ENCODE measurements at places on chromosomes 1 and 21.

DNA sequence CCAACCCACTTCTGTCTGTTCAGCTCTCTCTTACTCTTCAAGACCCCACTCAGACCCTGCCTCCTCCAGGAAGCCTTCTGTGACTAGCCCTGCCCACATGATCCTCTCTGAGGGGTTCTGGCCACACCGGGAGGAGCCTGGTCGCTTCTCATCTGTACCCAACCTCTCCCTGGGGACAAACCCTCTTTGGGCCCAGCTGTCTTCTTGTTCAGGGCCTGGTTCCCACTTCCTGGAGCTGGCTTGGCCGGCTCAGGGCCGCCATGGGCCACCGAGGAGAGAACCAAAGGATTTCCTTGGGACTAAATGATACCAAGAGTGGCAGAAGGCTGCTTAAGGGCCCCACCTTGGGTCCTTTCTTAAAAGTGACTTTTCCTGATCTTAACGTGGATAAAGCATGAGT, 124.7 kb upstream of the ZBTB40 start:
- no peak for DNase-seq

DNA sequence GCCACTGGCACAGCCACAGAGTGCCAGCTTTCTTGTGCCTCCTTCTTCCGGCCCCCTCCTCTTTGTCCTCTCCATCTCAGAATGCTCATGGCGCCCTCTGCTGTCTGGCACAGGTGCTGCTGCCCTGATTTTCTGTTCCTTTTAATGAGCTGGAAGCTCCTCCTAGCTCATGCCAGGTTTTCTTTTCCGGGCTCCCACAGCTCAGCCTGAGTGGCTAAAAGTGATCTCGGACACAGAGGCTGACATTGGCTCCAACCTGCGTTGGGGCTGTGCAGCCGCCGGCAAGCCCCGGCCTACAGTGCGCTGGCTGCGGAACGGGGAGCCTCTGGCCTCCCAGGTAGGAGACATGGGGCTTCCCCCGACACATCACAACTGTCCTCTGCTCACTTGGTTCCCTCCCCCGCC, 18.7 kb downstream of the CNTN2 start:
- no peak for DNase-seq

GRCh38 chr1:48767975-48768510, 8.6 kb downstream of the BEND5 start:
- no peak for DNase-seq

- DNase-seq: no peak
Observed at GRCh38 chr1:182784556-182785171, 4.9 kb upstream of the NPL start.

DNA sequence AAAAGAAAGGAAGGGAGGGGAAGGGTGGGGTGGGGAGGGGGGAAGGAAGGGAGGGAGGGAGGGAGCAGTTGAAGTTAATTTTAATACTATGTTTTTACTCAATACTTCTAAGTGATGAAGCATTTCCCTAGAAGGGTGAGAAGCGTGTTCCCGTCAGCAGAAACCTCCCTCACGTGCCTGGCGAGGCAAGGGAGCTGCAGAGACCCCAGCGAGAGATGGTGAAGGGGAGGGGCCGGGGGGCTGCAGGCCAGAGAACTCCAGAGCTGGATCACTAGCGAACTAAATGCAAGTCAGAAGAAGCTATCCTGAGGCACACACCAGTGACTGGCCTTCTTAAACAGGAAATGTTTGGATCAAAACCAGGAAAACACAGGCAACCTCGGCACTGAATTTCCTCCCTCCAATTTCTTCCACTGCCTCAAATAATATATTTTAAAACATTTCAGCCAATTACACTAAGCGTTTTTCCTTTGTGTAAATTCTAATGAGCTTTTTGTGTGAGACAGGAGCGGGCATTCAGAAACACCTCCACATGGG, 18.0 kb downstream of the WDR4 start:
- no peak for DNase-seq

DNA sequence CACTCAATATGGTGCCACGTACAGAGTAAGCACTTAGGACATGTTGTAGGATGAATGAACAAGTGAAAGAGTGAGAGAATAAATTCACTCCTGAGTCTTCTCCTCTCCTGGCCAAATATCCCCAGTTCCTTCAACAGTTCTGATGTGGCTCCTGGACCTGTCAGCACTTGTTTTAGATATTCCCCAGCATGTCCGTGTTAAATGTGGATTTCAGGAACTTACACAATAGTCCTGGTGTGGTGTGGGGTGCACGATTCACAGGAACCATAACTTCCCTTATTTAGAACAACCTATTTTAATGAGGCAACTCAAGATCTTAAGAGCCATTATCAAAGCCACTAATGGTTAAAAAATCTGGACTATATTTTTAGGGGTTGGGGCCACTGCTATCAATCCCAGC, 39.0 kb upstream of the MYSM1 start:
- no peak for DNase-seq

GRCh38 chr1:168535536-168535935, 8.3 kb downstream of the XCL2 start:
- DNase-seq: peak; percentile 70

- peak; percentile 16 for DNase-seq
Observed at GRCh38 chr1:29805122-29805895, 569.0 kb downstream of the PTPRU start.

DNA sequence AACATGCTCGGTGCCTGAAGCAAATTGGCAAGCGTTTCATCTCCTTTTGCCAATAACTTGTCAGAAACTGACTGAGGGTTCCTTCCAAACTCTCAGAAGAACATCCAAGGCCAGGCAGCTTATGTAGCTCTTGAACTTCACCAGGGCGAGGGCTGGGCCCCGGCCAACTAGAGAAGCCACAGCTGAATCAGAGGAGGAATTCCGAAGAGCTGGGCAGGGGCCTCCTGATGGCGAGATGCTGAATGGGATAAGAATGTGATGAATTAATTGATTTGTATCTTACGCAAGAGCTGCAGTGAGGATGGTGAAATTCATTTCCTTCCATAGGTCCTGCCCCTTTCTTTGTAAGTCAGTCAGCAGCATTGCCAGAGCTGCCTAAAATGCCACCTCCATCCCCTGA, 345.8 kb downstream of the KIF26B start:
- DNase-seq: no peak

- DNase-seq: no peak
Observed at GRCh38 chr1:167248707-167249642, 28.3 kb downstream of the POU2F1 start.

DNA sequence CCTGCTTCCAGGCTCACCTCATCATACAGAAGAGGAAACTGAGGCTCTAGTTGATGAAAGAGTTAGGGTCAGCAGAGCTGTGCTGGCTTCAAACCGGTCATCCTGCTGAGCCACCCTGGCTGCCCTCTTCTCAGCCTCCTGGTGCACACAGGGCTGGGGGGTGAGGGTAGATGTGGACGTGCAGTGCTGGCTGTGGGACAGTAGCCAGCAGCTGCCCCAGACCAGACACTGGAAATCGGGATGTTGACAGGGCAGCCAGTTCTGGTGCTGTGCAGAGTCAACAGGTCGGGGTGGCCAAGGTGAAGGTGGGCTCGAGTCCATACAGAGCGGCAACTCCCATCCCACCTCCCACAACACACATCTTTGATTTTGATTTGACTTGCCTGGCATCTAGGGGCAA, 1.5 kb upstream of the CLCNKA start:
- DNase-seq: no peak

- DNase-seq: no peak
Observed at GRCh38 chr1:56034847-56035481, 544.4 kb downstream of the PLPP3 start.

DNA sequence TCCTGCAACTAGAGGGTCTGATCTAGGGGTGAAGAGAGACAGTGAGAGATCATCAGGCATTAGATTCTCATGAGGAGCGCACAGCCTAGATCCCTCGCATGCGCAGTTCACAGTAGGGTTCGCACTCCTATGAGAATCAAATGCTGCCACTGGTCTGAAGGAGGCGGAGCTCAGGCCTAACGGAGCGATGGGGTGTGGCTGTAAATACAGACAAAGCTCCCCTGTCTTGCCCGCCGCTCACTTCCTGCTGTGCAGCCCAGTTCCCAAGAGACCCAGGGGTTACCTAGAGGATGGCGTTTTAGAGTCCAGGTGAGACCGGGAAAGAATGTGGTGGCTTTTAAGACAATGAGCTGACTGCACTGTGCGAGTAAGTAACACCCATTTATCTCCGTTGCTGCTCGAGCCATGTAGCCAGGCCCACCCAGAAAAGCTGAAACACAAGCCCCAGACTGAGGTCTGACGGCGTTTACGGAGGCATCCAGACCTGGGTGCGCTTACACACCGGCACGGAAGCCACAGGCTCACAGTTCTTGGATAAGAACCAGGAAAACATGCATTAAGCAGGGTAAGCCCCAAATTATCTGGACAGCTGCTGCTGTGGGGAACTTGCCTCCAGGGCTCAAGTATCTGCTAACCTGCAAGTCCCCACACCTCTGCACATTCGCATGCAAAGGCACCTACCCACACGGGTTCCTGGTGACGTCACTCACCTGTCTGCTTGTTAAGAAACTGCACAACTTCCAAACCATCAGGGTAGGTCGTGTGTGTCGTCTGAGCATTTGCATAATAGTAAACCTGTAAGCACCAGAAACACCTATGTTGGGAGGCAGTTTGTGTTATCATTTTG, 12.5 kb downstream of the TCP10L start:
- DNase-seq: no peak

DNA sequence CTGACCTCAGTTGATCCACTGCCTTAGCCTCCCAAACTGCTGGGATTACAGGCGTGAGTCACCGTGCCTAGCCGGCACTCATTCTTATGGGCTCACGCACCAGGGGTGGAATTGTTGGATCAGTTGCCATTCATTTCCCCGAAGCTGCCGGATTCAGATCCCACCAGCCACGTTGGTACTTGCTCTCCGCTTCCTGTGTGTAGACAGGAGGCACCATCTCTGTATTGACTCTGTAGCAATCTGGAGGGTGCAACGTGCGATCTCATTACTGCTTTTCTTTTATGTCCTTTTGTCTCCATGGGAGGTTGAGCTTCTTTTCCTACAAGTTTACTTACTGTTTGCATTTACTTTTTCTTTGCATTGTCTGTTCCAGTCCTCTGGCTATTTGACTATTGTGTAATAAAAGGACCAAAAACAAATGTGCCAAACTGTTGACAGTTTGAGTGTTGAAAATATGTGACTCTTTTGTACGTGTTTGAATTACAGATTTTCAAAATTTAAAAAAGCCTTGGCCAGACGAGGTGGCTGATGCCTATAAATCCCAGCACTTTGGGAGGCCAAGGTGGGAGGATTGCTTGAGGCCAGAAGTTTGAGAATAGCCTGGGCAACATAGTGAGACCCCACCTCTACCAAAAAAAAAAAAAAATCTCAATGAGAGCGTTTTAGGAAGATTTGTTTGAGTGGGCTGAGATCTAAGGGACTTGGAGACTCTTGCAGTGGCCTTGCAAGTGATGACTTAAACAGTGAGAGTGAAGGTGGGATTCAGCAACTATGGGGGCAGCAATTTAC, 39.1 kb downstream of the SPSB1 start:
- DNase-seq: no peak

DNA sequence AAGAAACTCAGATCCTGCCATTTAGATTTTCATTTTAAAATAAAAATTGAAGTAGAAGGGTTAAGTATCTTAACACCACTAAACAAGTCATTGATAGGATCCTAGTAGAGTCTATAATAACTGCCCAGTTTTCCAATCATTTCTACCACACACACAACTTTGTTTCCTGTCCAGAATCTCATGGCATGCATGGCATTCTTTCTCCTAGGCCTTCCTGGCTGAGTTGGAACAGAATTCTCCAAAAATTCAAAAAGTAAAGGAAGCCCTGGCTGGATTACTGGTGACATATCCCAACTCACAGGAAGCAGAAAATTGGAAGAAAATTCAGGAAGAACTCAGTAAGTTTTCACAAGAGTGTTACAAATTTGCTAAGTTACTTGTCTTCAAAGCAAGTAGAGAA, 111.4 kb upstream of the BMP8A start:
- no peak for DNase-seq

DNA sequence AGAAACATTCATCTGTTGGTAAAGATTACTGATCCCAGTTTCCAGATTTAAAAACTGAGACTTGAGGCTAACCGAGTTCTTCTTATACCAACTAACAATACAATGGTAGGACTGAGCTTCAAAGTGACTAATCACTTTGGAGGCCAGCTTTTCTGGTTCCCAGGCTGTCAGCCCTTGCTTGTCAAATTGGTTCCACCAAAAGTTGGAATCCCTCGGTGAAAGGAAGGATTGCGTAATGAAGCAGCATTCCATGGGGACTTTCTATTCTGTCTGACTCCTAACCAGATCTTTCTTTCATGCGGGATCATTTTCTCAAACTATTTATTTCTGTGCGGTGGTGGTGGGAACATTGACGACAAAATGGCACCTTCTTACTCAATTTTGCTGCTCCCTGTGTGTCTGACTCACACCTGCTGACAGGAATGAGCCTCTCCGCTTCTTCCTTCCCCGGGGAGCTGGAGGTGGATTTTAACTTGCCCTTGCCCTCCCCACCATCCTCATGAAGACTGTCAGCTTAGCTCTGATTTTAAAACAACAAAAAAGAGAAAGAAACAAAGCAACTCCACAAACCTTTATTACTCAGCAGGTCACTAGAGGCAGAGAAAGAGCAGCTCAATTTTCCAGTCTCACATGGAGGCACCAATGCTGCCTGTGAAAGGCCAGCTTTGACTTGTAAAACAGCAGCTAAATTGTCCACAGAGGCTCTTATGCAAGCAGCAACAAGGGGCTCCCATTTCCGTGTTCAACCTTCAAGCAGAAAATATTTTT, 32.9 kb upstream of the RASAL2 start:
- no peak for DNase-seq

DNA sequence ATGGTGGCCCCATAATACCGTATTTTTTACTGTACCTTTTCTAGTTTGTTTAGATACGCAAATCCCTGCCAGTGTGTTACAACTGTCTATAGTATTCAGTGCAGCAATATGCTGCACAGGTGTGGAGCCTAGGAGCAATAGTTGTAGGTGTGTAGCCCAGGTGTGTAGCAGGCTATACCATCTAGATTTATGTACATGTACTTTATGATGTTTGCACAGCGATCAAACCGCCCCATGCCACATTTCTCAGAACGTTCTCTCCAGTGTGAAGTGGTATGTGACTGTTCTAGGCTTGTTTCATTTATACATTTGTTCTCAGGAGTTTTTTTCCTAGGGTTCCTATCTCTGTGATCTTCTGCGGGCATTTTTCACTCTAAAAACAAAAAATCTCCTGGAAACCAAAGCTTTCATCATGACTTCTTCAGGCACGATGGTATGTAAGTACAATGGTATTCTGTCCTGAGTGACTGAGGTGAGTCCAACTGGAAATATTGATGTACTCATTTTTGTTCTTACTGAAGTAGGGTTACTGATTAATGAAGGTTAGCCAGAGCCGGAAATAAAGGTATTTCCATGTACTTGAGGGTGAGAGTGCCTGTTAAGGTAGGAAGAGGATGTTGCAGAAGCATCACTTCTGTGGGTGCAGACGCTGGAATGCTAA, 153.0 kb downstream of the GABPA start:
- no peak for DNase-seq

DNA sequence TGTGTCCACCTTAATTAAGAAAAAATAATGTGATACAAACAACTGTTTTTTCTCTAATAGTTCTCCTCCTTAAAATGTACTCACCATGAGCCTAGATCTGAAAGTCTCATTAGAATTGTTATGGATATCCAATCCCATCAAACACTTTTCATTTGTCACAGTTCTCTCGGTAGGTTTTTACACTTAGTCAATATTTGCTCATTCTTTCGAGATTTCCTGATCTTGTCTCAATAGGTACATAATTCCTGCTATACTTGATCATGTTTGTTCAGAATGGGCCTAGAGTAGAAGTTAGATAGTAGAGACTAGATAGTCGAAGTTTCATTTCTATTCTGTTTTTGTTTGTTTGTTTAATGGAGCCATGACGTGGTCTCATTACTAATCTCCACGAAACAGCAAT, 2005.7 kb downstream of the NCAM2 start:
- DNase-seq: no peak

- DNase-seq: no peak
Observed at GRCh38 chr1:89631816-89632656, 884 bp upstream of the LRRC8C start.
